Hepatocyte (in vitro differentiated cells): ENCODE measurements at places on chromosomes 3 and 15.

DNA sequence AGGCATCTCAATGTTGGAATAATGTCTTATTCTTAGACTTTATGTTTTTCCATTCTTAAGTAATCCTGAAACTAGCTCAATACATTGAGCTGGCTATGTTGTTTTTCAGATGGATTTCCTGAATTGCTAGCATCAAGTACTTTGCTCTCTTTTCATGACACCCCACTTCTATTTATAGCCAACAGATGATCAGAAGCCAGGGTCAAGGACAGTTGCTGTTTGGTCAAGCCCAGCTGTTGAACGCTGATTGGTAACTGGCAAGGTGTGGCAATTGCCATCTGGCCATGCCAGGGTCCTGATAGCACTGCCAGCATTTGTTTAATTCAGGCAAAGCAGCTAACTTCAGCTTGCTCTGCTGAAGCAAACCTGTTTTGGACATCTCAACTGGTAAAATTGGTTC, 46.2 kb upstream of the PLCL2 start:
- DNase-seq = no peak

DNA sequence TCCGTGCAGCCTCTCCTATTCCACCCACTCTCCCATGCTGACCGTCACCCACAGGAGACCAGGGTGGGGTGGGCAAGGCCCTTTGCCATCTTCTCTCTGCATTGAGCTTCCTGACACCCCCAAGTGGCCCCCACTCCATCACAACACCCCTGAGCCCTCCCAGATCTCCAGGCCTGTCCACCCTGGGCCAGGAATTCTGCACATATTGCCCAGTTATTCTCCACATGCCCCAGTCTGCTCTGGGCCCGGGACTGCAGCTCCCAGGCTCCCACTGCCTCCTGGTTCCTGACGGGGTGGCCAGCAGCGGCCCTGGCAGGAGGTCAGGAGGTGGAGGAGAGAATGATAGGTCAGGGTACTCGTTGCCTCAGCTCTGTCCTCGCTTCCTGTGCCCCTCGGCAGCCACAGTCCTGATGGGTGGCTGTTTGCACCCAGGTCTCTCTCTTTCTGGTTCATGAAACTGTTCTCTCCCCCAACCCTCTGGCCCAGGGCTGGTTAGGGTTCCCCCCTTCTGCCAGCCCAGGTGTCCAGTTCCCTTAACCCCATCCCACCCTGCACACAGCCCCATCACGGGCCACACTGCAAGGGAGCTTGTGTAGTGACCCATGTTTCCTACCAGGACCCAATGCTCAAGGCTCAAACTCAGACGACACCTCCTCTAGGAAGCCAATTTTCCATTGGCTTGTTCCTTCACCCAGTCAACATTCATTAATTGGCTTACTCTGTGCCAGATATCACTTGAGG, 47.3 kb downstream of the IQSEC1 start:
- no peak for DNase-seq

DNA sequence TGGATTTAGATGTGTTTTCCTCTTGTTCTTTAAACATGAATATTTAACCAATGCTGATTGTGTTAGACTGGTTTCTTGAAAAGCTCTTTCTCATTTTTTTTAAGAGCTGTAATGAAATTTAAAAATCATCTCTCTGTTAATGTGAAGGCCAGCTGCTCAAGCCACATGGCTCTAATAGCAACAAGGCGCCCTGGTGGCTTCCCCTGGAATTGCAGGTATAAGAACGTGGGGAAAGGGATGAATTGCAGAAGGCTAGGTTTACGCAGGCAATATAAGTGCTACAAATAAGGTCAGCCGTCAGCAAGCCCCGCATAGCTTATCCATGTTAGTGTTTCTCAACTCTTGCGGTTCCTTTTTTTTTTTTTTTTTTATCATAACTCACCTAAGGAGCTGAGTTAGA, 108.5 kb downstream of the SAMMSON start:
- peak; percentile 42 for DNase-seq

DNA sequence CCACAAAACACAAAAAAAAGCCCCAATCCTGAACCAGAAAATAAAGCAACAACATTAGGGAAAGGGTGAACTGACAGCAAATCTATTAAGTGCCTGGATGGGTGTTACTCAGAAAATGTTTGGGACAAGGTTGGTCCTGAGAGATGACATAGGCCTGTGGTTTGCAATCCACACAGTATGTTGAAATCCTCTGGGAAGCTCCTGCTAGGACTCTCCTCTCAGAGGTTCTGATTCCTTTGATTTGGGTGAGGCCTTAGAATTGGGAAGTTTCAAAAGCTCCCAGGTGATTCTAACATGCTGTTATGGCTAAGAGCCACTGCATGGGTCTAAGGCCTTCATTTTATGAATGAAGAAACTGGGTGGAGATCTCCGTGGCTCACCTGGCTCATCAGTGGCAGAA, 18.4 kb downstream of the CLDN1 start:
- DNase-seq = no peak

DNA sequence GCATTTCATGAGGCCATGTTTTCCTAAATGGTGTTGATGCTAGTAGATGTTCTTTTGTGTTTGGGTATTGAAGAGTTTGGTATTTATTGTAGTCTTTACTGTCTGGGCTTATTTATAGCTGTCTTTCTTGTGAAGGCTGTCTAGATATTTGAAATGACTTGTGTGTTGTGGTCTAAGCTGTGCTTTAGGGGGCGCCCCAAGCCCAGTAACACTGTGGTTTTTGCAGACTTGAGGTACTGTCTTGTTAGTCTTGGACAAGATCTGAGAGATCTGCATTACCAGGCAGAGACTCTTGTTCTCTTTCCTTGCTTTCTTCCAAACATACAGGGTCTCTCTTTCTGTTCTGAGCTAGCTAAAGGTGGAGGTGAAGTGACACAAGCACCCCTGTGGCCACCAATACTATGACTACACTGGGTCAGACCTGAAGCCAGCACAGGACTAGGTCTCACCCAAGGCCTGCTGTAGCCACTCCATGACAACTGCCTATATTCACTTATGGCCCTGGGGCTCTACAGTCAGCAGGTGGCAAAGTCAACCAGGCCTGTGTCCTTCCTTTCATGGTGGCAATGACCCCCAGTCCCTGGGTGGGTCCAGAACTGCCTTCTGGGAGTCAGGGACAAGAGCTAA, 152.1 kb upstream of the TBC1D5 start:
- peak; percentile 49 for DNase-seq

DNA sequence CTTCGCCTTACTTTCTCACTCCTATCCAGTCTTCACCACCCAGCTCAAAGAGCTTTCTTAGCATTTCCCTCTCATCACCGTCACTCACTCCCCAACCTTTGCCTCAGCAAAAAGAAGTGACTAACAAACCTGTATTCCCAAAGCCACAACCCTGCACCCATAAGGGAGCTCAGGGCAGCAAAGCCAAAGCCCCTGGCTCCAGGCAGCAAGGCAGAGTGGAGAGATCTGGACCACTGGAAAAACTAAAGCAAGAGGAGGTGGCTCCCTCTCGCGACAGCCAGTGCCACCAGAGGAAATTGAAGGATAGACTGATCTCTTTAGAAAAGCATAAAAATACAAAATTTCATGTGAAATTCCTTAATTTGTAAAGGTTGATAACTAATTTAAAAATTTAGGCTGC, 25.1 kb upstream of the CDCP1 start:
- no peak for DNase-seq

- no peak for DNase-seq
Measured at GRCh38 chr3:114104414-114104813, 47.9 kb downstream of the QTRT2 start.

- DNase-seq = no peak
Measured at GRCh38 chr3:53996141-53996874, 104.6 kb upstream of the SELENOK start.

DNA sequence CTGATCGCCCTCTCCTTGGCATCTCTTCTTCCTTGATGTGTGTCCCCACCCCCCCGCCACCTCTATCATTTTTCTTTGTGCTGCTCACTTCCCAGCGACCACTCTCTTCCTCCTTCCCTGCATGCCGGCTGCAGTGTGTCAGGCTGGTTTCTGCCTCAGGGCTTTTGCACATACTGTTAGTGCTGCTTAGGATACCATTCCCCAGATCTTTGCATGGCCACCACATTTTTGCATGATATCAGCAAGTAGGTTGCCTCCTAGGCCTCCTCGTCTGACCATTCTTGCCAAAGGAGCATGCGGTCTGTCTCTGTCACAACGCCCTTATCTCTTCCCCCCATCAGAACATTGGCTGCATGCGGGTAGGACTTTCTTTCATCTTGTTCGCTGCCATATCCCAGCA, 12.5 kb downstream of the FBLN2 start:
- no peak for DNase-seq

GRCh38 chr15:73009066-73010056, 42.9 kb upstream of the NEO1 start:
- no peak for DNase-seq

DNA sequence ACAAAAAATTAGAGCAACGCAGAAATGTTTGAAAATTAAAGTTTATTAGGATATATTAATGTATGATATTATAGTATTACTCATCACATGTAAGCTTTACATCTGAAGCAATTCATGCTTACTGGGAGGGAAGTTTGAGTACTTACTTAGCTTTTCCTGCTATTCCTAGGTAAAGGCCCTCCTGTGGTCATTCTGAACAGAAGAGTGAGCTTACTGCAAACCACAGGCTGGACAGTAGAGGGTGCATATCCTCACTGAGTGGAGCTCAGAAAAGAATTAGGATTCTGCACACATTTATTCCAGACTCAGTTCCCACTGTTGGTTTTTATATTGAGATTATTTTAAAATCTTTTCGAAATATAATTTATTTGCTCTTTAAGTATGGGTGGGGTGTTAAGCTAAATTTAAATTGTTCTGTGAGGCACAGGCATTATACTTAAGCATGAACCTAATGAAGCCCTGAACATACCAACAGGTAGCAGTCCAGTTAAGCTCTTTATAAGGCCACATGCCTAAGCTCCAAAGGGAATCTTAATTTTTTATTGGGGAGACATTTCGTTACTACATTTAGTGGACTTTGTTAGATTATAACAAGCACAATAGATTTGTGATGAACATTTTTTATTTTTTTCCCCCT, 10.2 kb downstream of the MRPS22 start:
- peak; percentile 77 for DNase-seq

GRCh38 chr3:37494216-37494615, 319.8 kb upstream of the LRRFIP2 start:
- DNase-seq = no peak

DNA sequence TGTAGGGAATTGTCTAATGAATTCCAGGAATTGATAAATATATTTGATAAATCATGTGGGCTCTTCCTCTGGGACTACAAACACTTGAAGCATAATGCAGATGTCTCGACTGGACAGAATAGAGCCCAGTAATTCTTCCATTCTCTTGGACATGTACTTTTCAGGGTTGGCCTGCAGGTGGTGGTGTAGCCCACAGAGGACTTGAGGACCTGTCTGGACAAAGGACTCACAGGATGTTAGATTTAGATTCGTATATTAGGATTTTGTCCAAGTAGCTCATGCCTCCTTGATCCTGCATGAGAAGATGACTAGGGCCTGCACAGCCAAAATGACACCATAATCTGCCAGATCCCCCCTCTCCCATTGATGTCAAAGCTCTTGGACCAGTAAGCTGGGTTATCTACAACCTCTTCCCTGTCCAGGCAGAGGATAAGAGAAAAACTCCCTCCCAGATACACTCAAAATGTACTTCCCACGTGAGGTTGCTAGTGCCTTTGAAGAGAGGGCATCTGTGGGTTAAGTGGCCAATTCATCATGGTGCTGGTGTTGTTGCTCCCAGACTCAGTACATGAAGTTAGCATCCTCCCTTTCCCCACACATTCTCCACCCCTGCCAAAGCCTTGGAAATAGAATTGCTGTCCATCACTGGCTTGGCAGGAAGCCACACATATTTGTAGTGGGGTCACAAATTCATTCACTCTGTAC, 88.6 kb upstream of the ZNF280D start:
- peak; percentile 66 for DNase-seq

GRCh38 chr3:185750015-185750414, 74.8 kb downstream of the IGF2BP2 start:
- no peak for DNase-seq

DNA sequence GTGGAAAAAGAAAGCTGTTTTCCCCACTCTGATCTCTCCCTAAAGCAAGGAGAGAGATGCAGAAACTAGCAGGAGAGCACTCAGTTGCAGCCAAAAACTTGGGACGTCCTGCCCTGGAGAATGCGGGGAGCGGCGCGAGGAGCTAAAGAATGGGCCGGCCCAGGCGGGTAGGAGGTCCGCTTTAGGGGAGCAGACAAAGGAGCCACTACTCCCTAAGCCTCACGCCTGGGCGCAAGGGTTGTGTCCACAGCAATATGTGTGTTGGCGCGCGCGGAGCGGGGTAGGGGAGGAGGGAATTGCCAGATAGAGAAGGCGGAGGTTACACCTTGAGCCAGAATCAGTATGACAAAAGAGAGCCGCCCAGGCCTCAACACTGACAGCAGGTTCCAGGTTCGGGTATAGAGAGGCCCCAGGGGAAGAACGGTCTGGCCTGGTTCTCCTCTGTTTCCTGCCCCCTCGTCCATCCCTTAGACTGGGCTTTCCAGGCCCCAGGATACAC, 2.9 kb downstream of the WNT5A start:
- DNase-seq = peak; percentile 37

- DNase-seq = no peak
Measured at GRCh38 chr15:56425976-56426375, 39.0 kb downstream of the MNS1 start.

DNA sequence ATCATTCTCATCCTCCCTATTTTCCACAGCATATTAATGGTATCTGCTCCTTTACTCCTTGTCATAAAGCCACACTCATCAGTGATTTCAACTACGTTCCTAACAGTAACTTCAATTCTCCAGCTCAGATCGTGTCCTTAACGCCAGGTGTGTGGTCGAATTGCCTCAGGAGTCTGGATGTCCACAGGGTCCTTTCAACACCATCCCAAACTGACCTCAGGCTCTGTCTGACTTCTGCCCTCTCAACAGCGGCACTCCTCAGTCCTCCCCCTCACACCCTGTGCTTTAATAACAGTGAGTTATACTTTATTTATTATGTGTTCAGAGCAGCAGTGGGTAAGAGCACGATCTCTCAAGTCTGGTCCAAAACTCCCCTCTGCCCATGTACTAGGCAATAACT, 42.4 kb downstream of the ST3GAL6 start:
- no peak for DNase-seq

DNA sequence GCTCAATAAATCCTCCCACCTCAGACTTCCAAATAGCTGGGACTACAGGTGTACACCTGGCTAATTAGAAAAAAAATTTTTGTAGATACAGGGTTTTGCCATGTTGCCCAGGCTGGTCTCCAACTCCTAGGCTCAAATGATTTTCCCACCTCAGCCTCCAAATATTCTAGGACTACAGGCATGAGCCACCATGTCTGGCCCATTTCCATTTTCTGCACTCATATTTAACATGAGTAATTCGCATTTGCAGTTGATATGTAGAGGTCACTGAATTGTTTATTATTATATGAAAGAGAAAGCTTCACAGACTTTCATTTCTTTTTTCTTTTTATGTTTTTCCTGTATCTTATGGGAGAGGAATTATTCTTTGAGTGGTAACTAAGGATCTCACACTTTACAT, 492.7 kb downstream of the CNTN3 start:
- no peak for DNase-seq

DNA sequence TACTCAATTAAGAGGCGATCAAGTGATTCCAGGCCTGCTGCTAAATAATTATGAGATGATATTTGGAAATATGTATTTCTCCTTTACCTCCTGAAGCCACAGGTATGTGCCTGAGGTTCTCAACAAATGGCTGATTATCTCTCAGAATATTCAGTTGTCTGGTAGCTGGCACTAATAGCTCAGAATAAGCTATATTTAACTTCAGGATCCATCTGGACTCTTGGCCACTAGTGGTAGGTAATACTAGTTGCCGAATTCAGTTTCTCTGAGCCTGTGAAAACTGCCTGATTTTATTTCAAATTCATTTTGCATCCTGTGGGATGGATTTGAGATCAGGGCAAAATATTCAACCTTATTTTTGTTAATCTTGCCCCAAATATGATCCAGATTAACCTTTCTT, 499.0 kb downstream of the DIPK2A start:
- no peak for DNase-seq
